Urinary bladder (tissue), 4 donors: ENCODE measurements at places on chromosomes 5 and 9.

DNA sequence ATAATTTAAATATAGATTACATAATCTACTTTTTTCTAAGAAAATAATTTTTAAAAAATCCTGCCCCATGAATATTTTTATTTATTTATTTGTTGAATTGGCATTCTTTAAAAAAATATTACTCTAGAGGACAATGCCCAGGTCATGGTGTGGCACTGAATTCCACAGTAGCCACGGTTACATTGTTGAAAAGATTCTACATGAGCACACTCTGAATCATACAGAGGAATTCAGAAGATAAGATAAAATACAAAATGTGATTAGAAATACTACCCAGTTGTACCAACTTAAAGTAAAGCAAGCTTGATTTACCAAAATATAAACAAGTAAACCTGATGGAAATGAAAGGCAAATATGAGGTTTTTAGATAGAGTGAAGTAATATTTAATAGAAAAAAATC lies 183.7 kb downstream of the HCN1 start:
- DNase-seq: no peak

GRCh38 chr5:40689438-40689837 lies 9.7 kb downstream of the PTGER4 start:
- DNase-seq: no peak

DNA sequence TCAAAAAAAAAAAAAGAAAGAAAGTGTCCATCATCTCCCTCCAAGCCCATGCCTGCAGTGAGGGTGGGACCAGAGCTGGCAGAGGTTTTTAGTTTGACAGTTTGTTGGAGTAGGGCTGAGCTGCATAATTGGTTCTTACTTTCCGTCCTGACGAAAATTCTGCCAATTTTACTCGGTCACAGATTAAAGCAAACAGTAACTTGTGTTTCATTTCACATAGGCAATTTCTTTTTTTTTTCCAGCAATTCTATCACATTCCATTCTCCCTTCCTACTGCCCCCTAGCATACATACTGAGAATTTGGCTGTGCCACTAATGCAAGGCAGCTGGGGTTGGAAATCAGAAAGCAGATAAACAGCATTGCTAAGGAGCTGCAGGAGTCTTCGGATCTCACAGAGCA lies 132.4 kb downstream of the FRMD3 start:
- no peak for DNase-seq

GRCh38 chr9:137388589-137389427 lies 34.2 kb downstream of the EXD3 start:
- DNase-seq: no peak

- no peak for DNase-seq
Measured at GRCh38 chr9:122392714-122393113, 21.9 kb downstream of the PTGS1 start.

- DNase-seq: no peak
Measured at GRCh38 chr9:83312537-83312936, 225.7 kb downstream of the FRMD3 start.

- no peak for DNase-seq
Measured at GRCh38 chr5:133790898-133791297, 177.5 kb downstream of the C5orf15 start.

DNA sequence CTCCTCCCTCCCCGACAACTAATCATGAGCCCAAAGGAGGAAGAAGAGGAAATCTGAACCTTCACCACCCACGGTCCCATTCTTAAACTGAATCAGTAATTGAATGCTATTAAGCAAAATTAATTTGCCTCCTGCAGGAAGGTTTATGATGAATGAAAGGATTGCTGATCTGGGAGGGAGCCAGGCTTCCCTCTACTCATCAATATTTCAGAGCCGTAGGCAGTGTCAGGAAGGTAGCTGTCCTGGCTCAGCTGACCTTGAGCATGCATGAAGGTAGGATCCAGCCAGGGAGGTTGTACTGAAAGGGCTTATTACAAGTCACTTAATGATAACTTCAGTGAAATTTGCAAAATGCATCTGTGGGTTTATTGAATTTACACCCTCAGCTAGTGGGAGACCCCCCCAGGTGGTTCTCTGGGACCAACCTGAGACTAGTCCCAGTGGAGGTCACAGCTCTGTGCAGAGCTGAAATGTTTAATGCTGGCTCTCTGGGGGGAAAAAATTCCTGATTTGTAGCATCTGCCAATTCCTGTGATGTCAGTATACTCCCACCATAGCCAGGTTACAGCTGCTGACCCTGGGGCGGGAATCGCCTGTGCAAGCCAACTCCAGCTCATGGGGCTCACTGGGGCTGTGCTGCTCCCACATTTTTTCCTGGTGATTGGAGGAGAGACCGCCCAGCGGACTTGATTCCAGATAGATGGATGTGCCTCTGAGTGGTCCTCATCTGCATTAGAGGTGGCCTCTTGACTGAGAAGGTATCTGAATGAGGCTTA lies 47.9 kb upstream of the NCS1 start:
- DNase-seq: no peak

- no peak for DNase-seq
Measured at GRCh38 chr5:73729329-73729728, 103.3 kb downstream of the ARHGEF28 start.

DNA sequence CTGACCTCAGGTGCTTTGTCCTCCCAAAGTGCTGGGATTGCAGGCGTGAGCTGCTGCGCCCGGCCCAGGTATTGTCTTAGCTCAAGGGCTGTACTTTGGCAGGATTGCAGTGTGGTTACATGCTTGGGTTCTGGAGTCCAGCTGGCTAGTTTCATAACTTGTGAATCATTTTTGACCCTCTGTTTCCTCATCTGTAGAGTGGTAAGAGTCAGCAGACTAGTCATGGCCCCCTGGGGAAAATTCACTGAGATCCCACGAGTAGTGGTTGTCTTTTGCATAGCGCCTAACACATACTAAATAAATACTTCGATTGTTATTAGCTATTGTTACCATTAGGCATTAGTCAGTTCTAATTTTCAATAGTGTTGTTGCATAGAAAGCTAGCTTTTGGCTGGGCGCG lies 14.3 kb downstream of the PTPA start:
- DNase-seq: no peak

DNA sequence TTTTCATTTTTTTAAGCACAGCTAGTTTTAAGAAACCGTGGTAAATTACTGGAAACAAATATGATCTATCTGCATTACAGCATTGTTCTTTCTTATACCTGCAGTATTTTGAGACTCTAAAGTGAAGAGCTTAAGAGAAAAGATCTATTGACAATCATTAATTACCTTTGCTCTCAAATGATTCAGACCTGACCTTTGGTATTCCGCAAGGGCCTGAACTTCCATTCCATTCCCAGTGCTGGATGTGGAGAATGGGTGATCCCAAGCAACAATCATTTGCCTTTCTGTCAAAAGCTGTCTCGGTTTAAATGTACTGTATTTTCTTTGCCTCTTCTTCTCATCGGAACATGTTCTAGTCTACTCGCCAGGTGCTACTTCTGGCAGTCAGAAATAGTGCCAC lies 18.9 kb downstream of the NREP start:
- DNase-seq: no peak

GRCh38 chr9:127586096-127586495 lies 26.0 kb upstream of the STXBP1 start:
- no peak for DNase-seq

- no peak for DNase-seq
Measured at GRCh38 chr9:13904311-13904710, 409.6 kb downstream of the NFIB start.

DNA sequence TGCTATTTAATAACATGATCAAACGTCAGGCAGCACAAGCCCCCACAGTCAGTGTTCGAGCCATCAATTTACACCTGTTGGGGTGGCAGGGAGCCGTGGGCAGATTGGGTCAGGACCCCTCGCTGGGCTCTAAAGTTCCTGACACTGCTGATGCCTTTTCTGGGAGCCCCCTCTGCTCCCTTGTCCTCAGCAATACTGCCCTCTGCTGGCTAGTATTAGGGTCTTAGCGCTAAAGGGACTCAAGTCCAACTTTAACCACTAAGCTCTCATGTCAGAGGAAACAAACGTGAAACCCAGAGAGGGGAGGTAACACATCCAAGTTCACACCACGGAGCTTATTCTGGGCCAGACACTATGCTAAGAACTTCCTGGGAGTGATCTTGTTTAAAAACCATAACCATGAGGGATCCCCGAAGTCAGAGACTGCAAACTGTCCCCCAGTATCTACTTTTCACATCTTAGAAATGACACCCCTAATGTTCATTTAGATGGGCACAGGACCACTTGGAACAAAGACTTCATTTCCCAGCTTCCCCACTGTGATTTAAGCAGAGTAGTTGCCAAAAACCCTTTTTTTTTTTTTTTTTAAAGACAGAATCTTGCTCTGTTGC lies 20.4 kb downstream of the ANKS6 start:
- DNase-seq: no peak

DNA sequence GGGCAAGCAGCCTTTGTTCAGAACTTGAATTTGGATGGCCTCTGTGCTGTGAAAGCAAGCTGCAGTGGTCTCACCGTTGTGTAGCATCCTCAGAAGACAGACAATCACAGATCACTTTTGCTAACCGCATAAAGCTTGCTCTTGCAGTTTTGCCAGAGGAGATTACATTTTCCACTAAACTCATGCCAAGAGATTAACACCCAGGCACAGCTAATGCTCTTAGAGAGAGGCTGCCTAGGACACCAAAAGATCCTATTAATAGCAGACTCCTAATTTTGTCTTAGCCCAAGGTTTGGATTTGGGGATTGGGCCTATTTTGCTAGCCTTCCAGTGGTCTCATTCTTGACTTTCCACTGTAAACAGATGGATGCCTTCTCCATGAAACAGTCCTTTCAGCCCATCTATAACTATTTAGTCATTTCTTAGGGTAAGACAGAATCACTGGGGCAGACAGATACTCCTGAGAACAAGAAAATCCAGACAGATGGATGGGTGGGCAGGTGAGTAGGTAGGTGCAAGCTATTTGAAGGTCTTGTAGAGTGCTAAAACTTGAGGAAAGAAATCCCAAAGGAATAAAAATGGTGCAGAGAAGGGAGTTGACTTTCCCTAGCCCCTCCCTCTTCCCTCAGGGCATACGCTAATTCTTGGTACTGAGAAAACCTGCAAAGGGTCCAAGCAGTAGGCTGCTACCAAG lies 506.2 kb downstream of the SPOCK1 start:
- DNase-seq: no peak

- no peak for DNase-seq
Measured at GRCh38 chr9:6098431-6098830, 83.0 kb upstream of the RANBP6 start.

- DNase-seq: no peak
Measured at GRCh38 chr5:54626407-54626806, 108.8 kb downstream of the SNX18 start.

DNA sequence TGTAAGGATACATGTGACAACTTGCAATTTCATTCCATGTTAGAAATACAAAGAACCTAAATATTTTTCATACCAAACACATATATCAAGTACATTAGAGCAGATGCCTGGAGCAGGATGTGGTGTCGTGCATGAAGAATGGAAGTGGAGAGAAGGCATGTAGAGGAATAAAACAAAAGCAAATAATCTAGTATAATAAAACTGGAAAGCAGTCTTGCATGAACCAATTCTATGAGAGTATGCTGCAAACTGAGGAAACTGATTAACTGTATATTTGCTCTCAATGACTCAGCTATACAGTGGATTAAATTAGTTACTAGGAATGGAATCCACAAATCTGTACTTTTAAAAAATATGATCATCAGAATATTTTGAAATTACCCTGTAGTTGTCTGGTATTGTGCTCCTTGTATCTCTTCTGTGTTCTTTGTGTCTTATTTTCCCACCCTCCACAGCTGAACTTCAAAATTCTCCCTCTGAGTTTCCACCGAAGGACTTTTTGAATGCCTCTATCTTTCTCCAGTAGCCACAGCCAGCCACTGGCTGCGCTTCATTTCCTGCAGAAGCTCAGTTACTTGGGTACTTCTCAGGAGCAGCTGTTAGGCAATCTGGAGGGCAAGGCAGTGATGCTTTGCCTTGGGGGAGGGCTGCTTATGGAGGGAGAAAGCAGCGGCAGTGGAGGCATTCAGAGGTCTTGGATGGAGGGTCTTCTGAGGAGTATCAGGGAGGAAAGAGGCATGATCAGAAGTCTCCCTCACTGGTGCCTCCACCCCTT lies 608.0 kb downstream of the BRINP1 start:
- no peak for DNase-seq

DNA sequence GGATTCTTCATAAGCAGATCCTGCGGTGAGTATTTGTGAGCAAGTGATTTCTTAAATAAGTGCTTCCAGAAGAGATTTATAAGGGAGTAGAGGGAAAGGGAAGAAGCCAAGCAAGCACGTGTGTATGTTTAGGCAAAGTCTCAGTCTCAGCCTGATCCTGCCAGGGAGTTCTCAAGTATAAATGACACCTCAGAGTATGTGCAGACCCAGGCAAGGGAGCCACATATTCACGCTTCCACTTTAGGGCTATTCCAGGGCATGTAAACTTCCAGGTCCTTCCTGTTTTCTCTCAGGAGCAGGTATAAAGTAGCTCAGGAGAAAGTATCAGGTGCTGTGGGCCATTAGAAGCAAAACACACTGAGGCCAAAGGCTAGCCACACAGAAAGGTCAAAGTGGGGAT lies 22.6 kb downstream of the SPATA31D1 start:
- DNase-seq: no peak
